ENCODE measurements at places on chromosomes 7 and 10.

GRCh38 chr7:5497295-5498103, 73.9 kb upstream of the TNRC18 start:
- H3K4me3 ChIP-seq = no peak overlapping the region
- peaks cover 22% of the 10 kb centered on the region for H3K36me3 ChIP-seq

DNA sequence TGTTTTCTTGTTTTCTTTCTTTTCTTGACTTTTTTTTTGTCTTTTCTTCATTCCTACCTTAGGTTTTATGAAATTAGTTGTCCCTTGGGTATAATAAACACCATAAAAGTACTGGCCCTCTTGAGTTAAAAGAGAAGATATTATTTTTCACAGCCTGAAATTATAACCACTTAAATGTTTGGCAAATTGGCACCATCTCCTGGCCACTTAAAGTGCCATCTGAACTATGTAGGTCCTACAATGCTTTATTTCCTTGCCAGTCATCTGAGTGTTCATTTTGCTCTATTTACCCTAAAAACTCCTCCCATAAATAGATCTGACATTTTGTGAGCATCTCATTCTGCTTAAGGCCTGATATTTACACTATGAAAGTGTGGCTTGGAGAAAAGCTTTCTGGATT, 98.9 kb upstream of the PRKCQ start:
- H3K27ac ChIP-seq = no peak overlapping the region
- no peaks in the 10 kb centered on the region for H3K36me3 ChIP-seq
- no peak overlapping the region for H3K4me3 ChIP-seq
- H3K27me3 ChIP-seq = peaks cover 17% of the 10 kb centered on the region
- no peak for DNase-seq

- H3K4me1 ChIP-seq = no peaks in the 10 kb centered on the region
- no peak overlapping the region for H3K27ac ChIP-seq
- H3K36me3 ChIP-seq = no peaks in the 10 kb centered on the region
Measured at GRCh38 chr7:136324073-136324704, 347.0 kb upstream of the MTPN start.

- H3K27me3 ChIP-seq = no peaks in the 10 kb centered on the region
- peaks cover 5% of the 10 kb centered on the region for H3K36me3 ChIP-seq
- H3K27ac ChIP-seq = no peak overlapping the region
- no peak for DNase-seq
- no peak overlapping the region for H3K4me3 ChIP-seq
Measured at GRCh38 chr7:98163704-98164494, 47.3 kb upstream of the BHLHA15 start.

- no peak overlapping the region for H3K4me3 ChIP-seq
- no peaks in the 10 kb centered on the region for H3K27me3 ChIP-seq
- H3K4me1 ChIP-seq = peaks cover 7% of the 10 kb centered on the region
- no peaks in the 10 kb centered on the region for H3K36me3 ChIP-seq
- DNase-seq = peak; percentile 18
Measured at GRCh38 chr10:86723009-86723408, 33.4 kb upstream of the BMPR1A start.

DNA sequence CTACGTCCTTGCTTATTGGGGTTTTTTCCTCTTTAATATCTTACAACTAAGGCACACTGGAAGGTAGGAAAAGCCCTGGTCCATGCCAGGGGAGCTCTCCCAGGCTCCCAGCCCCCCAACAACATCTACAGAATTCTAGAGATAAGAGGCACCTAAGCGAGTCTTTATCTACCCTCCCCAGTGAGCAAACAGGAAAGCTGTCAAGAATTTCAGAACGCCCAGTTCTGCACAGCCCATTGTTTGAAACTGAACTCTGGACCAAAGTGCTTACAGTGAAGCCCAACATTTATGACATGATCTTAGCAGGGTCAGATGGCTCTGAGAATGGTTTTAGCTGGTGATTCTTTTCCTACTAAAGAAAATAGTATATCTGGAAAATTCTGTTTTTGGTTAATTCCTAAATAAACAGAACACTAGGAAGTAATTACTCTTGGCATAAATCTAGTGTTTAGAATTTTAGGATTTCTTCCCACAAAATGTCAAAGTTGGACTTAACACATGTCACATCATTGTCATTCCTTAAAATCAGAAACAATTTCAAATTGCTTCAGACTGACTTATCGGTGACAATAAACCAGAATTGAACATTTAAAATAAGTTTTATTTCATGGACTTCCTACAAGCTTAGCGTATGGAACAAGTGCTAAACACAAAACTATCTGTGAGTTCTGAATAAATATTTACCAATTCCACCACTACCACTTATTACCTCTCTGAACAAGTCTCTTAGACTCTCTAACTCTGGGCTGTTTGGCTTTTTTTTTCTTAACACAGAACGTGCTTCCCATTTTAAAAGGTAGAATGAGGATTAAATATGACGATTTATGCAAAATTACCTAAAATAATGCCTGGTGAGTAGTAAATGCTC, 31.3 kb upstream of the RNF32 start:
- H3K4me3 ChIP-seq = no peak overlapping the region
- no peaks in the 10 kb centered on the region for H3K36me3 ChIP-seq
- H3K4me1 ChIP-seq = peaks cover 16% of the 10 kb centered on the region
- H3K27ac ChIP-seq = no peak overlapping the region

- no peaks in the 10 kb centered on the region for H3K36me3 ChIP-seq
- H3K4me3 ChIP-seq = no peak overlapping the region
- no peaks in the 10 kb centered on the region for H3K27me3 ChIP-seq
Measured at GRCh38 chr10:132149917-132150316, 36.8 kb upstream of the DPYSL4 start.

GRCh38 chr10:12484941-12485805, 135.8 kb downstream of the CAMK1D start:
- H3K27ac ChIP-seq = peak overlapping the region; percentile 56
- no peaks in the 10 kb centered on the region for H3K36me3 ChIP-seq
- no peak overlapping the region for H3K4me3 ChIP-seq
- H3K27me3 ChIP-seq = no peaks in the 10 kb centered on the region

GRCh38 chr10:129962031-129962871, 1.8 kb downstream of the EBF3 start:
- no peak overlapping the region for H3K27ac ChIP-seq
- peaks cover 60% of the 10 kb centered on the region for H3K27me3 ChIP-seq
- peaks cover 24% of the 10 kb centered on the region for H3K4me1 ChIP-seq
- H3K36me3 ChIP-seq = no peaks in the 10 kb centered on the region
- H3K4me3 ChIP-seq = peak overlapping the region; percentile 18

DNA sequence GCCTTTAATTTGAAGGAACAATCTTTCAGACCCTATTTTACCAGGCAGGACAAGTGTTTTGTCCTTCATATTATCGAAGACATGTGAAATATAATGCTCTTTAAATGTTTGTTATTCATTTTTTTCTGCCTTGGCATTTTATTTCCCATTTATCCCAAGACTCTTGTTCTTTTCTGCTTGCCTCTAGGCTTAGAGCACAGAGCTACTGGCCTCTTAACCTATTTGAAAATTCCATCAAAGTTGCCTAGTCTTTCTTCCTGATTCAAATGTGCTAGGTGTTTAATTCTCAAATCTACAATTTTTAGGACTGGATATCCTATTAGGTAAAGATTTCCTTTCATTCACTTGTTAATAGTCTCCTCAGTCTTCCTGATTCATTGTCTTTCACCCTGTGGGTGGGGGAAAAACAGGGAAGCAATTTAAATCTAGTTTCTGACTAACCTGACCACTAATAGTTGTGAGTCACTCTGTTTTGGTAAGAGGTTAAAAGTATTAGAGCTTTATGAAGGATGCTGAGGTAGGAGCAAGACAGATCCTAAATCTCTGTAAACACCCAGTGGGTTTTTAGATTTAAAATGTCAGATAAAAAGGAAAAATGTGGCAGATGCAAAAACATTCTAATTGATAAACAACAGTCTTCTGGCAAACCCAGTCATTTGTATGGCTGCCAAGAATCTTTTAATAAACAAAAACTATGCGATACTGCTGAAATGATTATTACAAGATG, 1.5 kb downstream of the LIPK start:
- H3K4me3 ChIP-seq = no peak overlapping the region
- DNase-seq = peak; percentile 39

GRCh38 chr10:123599366-123599849, 66.7 kb upstream of the GPR26 start:
- H3K27me3 ChIP-seq = peaks cover 10% of the 10 kb centered on the region
- no peaks in the 10 kb centered on the region for H3K4me1 ChIP-seq
- H3K4me3 ChIP-seq = no peak overlapping the region

- DNase-seq = no peak
- H3K27ac ChIP-seq = no peak overlapping the region
- peaks cover 6% of the 10 kb centered on the region for H3K4me1 ChIP-seq
- no peak overlapping the region for H3K4me3 ChIP-seq
Measured at GRCh38 chr7:27143950-27144780, 684 bp upstream of the HOXA5 start.

DNA sequence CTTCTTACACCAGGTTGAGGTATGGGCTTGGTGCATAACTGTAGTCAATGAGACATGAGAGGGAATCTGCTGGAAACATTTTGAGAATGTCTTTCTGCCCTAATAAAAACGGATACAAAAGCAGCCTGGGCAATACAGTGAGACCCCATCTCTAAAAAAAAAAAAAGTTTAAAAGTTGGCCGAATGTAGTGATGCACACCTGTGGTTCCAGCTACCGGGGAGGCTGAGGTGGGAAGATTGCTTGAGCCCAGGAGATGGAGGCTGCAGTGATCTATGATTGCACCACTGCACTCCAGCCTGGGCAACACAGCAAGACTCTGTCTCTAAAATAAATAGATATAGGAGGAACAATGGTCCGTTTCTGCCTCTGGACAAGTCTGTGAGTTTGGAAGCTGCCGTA, 81.5 kb upstream of the FAM171A1 start:
- no peak overlapping the region for H3K27ac ChIP-seq
- H3K27me3 ChIP-seq = peaks cover 24% of the 10 kb centered on the region
- H3K36me3 ChIP-seq = no peaks in the 10 kb centered on the region
- H3K4me1 ChIP-seq = no peaks in the 10 kb centered on the region
- H3K4me3 ChIP-seq = no peak overlapping the region
- DNase-seq = no peak

GRCh38 chr7:153258686-153259085, 499.1 kb downstream of the ACTR3B start:
- no peaks in the 10 kb centered on the region for H3K36me3 ChIP-seq
- no peaks in the 10 kb centered on the region for H3K27me3 ChIP-seq
- no peak overlapping the region for H3K27ac ChIP-seq
- H3K4me1 ChIP-seq = no peaks in the 10 kb centered on the region

GRCh38 chr7:51518646-51519045, 202.0 kb upstream of the COBL start:
- no peak for DNase-seq
- no peaks in the 10 kb centered on the region for H3K27me3 ChIP-seq
- no peaks in the 10 kb centered on the region for H3K36me3 ChIP-seq

DNA sequence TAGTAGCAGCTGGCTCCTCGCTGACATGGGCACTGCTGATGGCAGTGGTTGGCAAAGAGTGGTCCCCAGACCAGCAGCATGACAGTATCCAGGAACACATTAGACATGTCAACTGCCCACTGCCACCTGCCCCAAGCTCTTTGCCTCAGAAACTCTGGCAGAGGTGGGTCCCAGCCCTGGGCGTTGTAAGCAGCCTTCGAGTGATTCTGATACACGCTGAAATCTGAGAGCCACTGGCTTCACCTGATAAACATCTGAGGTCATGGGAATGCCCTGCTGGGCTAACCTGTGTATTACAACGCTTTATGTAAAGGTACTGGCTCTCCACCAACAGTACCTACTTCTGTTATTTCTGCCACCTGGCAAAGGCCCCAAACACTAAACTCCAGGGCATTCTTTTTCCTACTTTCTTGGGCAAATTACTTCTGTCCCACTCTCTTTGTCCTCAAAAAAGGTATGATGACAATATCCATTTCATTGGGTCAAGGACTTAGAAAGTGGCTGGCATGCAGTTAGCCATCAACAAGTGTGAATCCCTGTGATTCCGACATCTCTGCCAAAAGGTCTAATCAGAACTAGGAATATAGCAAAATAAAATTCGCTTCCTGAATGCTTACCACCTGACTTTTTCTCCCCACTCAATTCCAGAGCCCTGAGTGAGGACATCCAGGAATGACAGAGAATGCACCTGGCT, 9.2 kb downstream of the SGMS1 start:
- H3K27ac ChIP-seq = no peak overlapping the region
- H3K36me3 ChIP-seq = no peaks in the 10 kb centered on the region
- H3K4me3 ChIP-seq = no peak overlapping the region
- peak; percentile 44 for DNase-seq

GRCh38 chr10:70158113-70158512, 11.6 kb upstream of the TYSND1 start:
- no peak for DNase-seq
- no peaks in the 10 kb centered on the region for H3K27me3 ChIP-seq
- H3K27ac ChIP-seq = no peak overlapping the region
- H3K4me1 ChIP-seq = peaks cover 48% of the 10 kb centered on the region
- H3K36me3 ChIP-seq = peaks cover 65% of the 10 kb centered on the region

DNA sequence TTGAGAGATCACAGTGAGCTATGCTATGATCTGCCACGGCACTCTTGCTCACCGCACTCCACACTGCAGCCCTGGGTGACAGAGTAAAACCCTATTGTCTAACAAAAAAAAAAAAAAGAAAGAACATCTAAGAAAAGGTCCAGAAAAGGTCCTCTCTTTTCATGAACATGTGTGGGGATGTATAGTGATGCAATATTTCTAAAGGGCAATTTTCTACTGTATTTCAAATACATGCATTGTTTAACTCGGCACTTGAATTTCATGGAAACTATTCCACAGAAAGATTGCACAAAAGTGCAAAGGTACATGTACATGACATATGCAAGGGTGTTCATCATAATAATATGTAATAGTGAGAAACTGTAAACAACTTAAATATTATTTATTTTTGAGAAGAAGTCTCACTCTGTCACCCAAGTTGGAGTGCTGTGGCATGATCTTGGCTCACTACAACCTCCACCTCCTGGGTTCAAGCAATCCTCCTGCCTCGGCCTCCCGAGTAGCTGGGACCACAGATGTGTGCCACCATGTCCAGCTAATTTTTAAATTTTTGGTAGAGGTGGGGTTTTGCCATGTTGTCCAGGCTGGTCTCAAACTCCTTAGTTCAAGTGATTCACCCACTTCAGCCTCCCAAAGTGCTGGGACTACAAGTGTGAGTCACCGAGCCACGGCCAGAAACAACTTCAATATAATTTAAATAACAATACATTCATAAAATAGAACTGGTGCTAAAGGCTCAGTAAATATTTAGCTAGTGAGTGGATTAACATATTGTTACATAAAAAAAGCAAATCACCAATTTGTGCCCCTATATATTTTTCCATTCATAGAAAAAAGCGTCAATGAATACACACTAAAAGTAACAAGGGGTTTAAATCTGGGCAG, 1.3 kb upstream of the PPRC1 start:
- H3K36me3 ChIP-seq = peaks cover 30% of the 10 kb centered on the region
- H3K4me1 ChIP-seq = peaks cover 27% of the 10 kb centered on the region
- peak overlapping the region; percentile 97 for H3K27ac ChIP-seq

- no peaks in the 10 kb centered on the region for H3K36me3 ChIP-seq
- no peak overlapping the region for H3K4me3 ChIP-seq
- H3K4me1 ChIP-seq = peaks cover 22% of the 10 kb centered on the region
- H3K27ac ChIP-seq = no peak overlapping the region
- DNase-seq = no peak
Measured at GRCh38 chr10:33260403-33261149, 73.9 kb downstream of the NRP1 start.

GRCh38 chr7:105691680-105692564, 110.6 kb upstream of the EFCAB10 start:
- peak overlapping the region; percentile 90 for H3K4me3 ChIP-seq
- no peaks in the 10 kb centered on the region for H3K36me3 ChIP-seq
- peak; percentile 88 for DNase-seq
- peaks cover 38% of the 10 kb centered on the region for H3K4me1 ChIP-seq

GRCh38 chr10:14571866-14572507, 202.7 kb downstream of the FAM107B start:
- H3K4me3 ChIP-seq = peak overlapping the region; percentile 76
- peak overlapping the region; percentile 92 for H3K27ac ChIP-seq
- no peaks in the 10 kb centered on the region for H3K27me3 ChIP-seq
- H3K4me1 ChIP-seq = peaks cover 85% of the 10 kb centered on the region
- peaks cover 58% of the 10 kb centered on the region for H3K36me3 ChIP-seq
- DNase-seq = peak; percentile 81
